ENCODE measurements at places on chromosomes 11 and 22.

GRCh38 chr11:126573325-126573978 lies 218.0 kb downstream of the ST3GAL4 start:
- peak; percentile 21 for DNase-seq

DNA sequence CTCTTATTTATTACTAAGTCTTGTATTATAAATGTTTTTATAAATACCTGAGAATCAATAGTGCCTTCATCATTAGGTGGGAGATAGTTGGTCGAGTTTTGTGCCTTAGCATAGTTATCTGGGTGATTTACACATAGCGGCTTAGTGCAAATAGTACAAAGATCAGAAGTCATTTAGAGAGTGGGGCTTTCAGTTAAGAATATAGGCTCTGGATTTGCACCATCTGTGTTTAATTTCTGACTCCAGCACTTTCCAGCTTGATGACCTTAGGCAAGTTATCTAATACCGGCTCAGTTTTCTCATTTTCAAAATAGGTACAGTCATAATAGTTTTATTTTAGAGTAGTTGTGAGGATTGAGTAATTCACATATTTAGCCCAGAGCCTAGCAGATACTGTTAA lies 26.4 kb downstream of the PDE3B start:
- DNase-seq, result no peak

GRCh38 chr11:76506833-76507232 lies 62.0 kb downstream of the EMSY start:
- DNase-seq, result no peak

DNA sequence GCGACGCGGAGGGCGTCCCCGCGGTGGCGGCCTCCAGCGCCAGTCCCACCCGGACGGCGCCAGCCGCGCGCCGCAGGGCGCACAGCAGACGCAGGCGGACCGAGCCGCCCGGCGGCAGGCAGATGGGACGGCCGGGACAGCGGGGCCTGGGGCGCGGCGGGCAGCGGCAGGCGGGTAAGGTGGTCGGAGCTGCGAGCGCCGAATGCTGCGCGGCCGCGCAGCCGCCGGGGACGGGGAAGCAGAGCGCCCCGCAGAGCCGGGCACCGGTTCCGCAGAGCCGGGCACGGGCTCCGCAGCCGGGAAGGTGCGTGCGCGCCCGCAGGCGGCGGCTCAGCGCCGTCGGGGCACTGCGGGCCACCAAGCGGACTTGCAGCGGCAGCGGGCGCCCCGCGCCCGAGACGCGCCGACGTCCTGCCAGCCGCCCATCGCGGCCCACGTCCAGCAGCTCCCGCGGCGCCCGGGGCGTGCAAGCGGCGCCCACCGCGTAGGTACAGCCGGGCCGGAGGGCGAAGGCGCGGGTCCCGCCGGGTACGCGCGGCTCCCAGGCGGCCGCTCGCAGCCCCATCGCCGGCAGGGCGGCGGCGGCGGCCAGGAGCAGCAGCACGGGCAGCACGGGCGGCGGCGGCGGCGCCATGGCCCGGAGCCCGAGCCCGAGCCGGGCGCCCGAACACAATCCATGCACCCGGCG lies 739 bp downstream of the CELSR1 start:
- no peak for DNase-seq

- DNase-seq, result peak; percentile 98
Observed at GRCh38 chr11:120208777-120209176, 2.1 kb upstream of the OAF start.

GRCh38 chr22:48365386-48365785 lies 1462.3 kb downstream of the BRD1 start:
- no peak for DNase-seq

DNA sequence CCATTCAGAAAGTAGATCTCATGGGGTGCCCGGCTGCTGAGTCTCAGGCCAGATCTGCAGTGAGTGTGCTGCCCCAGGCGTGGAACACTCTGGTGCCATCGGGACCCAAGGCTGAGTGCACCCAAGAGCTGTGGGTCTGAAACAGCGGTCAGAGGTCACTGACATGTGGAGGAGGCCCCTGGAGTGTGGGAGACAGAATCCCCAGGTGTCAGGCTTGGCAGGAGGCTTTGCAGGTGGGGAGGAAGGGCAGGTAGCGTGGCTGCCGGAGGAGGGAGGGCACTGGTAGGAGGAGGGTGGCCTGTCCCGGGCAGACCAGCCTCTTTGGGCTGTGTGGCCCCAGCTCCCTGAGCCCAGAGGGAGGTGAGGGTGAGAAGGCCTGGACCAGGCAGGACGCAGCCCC lies 31.7 kb upstream of the KRTAP5-6 start:
- DNase-seq, result no peak

GRCh38 chr11:68994161-68994893 lies 13.5 kb upstream of the MRGPRD start:
- DNase-seq, result no peak

- no peak for DNase-seq
Observed at GRCh38 chr11:133636711-133637355, 104.5 kb upstream of the OPCML start.

DNA sequence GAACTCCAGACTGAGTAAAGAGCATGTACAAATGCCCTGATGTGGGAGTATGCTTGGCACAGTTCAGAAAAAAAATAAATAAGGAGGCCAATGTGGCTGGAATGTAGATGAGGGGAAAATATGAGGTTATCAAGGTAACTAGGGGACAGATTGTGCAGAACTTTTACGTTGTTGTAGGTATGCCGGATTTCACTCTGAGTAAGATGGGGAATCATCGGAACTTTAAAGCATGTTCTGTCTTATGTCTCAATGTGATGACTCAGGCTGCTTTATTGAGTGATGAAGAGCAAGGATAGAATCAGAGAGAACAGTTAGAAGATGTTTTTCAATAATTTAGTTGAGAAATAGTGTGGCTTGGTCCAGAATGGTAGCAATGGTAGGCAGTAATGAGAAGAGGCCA lies 130.4 kb downstream of the C11orf87 start:
- no peak for DNase-seq

DNA sequence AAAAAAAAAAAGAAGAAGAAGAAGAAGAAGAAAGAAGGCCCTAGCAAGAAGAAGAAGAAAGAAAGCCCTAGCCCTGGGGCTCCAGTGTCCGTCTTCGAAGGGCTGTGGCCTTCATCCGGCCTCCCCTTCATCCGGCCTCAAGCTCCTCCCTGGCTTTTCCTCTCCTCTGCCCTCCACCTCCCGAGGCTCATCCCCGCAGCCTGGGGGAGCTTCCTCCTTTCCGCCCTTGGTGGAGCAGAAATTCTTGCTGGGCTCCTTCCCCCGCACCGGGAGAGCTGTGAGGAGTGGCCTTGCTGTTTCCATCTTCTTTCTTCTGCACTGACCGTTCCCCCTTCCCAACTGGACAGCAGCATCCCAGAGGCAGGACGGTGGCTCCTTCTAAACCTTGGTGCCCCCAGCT lies 9.5 kb upstream of the LTO1 start:
- DNase-seq, result no peak

DNA sequence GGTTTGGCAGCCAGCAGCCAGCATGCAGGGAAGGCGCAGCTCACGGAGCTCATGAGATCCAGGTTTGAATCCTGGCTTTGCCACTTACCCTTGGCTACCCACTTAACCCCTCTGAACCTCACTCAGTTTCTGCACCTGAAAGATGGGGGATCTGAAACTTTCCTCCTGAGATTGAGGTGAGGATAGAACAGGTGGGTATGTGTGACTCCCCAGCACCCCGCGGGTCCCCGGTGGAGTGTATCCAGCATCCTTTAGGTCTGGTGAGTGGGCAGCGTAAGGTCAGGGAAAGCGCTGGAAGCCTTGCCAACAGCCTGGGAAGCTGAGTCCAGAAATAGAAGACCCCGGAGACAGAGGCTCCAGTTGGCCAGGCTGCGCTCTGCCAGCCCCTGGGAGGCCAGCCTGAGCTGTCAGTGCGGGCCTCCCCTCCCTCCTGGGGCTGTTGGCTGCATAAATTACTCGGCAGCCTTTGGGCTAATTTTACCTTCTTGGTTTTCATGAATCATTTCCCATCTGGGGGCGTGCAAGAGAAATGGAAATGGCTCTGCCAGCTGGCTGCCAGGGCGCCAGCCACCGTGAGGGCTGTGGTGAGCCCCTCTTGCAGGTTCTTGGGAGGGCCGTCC lies 17.6 kb downstream of the PRDM11 start:
- DNase-seq, result peak; percentile 39

DNA sequence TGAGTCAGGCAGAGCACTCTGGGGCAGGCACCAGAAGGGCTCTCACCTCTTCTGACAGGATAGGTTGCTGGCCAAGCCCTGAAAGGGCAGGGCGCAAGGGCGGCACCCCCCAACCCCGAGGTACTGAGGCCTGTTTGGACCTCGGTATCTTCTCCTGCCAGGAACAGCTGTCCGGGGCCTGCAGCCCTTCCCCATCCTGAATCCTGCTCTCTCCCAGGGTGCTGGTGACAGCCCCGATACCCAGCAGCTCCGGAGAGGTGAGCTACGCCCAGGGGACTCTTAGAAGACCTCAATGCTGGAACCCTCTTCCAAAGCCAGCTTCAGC lies 79.1 kb downstream of the PHF21B start:
- DNase-seq, result no peak

DNA sequence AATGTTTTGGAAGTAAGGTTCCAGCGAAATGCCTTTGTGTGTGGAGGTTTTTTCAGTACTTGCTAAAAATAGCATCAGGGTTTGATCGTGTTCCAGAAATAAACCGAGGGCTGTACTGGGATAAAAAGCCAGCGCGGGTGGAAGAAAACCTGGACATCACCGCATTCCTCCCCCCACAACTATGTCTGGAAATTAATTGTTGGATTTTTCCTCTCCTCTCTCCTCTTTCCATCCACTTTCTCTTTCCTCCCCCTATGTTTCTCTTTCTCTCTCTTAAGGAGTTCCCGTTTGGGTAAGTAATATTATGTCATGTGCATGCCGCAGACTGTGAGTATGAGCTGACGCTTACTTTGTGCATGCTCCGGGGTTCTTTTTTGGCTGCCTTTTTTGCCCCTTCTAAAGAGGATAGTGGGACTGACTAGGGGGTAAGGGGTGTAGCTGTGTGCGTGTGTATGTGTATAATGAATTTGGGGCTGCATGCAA lies 104.2 kb upstream of the HSD17B12 start:
- DNase-seq, result peak; percentile 27

DNA sequence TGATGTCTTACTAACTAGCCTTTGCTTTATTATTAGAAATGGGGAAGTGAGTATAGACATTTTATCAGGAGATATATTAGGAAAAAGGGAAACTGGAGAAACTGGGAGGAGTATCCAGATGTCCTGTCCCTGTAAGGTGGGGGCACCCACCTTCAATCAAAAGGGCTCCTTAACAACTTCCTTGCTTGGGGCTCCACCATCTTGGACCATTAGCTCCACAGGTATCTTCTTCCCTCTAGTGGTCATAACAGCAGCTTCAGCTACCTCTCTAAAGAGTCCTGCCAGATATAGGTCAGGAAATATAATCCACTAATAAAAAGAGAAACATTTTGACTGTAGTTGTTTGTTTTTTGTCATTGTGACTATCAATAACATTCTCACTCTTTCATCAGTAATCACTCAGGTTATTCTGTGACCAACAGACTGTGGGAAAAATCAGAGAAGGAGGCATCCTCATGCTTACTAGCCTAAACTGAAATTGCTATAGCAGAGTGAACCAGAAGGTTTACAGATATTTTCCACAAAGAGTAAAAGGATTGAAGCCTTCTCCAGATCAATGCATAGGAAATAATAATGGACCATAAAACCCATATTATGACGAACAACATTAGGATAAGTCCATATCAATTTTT lies 10.4 kb downstream of the OR51B4 start:
- peak; percentile 24 for DNase-seq

DNA sequence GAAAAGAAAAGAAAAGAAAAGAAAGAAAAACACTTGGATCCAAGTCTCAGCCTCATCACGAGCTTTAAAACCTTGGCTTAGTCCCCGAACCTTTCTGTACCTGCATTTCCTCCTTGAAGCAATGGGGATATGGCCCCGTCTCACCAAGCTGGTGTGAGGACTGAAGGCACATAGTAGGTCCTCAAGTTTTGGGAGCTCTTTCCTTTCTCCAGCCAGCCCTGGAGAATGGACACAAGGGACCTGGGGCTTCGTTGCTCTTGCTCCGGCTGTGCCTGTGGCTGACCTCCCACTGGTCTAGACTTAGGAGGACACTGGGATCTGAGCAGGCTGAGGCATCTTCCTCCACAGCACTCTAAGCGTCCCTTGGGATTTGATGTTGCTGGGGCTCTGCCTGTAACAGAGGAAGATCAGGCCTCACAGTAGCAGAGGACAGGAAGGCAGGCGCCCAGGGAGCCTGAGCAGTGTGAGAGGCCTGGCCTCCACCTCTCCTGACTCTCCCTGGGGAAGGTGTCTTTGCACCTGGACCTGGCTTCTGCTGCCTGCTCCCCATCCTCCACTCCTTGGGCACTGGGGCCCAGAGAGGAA lies 32.8 kb downstream of the KCNC1 start:
- peak; percentile 76 for DNase-seq

GRCh38 chr11:104352036-104352435 lies 188.1 kb upstream of the PDGFD start:
- no peak for DNase-seq

DNA sequence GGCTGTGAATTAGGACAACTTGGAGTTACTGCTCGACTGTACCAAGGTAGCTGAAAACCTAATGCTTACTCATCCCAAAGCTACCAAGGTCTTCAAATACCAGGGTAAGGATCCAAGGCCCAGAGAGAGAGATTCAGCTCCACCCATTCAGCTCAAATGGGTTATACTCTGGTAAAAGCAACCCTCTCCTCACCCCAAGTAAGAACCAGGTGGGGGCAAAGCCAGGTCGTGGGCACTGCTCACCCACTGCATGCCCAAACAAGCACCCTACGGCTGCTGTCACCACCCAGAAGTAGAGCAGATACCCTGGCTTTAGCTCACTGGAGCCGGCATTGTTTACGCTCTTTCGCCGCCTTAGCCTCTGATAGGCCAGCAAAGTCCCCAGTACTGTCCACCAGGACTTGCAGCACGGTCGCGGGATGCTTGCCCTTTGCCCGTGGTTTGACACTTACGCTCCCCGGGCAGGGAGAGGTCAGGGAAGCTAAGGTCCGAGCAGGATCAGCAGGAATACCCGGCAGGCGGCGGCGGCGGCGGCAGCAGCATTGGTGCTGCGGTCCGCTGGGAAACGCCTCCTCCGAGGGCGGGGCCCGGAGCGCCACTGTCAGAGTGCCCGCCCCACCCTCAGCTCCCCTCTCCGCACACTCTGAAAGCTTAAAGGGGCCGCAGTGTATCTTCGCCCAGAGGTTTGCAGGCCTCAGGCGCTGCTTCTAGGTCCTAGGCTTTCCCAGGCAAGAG lies 19.6 kb downstream of the CKAP5 start:
- peak; percentile 41 for DNase-seq

GRCh38 chr11:73140213-73141030 lies 1.7 kb downstream of the FCHSD2 start:
- peak; percentile 43 for DNase-seq

DNA sequence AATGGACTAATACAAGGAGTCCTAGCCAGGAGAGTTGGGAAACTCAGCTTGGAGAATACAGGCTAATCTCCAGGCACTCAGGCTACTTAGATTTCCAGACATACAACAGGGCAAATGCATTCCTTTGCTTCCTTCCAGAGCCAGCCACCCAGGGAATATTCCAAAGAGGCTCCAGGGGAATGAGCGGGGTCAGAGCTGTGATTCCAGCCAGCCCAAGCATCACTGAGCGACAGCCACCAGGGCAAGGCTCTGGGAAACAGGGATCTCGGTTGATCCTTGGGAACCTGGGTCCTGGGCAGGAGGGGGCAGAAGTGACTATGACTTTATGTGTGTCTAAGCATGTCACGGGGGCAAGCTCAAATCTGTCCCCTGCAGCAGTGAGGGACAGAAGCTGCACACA lies 112.3 kb upstream of the LMO1 start:
- DNase-seq, result no peak
